ENCODE measurements at places on chromosomes 3 and 15.

- no peak for ATAC-seq
Measured at GRCh38 chr3:25604107-25604805, 60.5 kb downstream of the TOP2B start.

DNA sequence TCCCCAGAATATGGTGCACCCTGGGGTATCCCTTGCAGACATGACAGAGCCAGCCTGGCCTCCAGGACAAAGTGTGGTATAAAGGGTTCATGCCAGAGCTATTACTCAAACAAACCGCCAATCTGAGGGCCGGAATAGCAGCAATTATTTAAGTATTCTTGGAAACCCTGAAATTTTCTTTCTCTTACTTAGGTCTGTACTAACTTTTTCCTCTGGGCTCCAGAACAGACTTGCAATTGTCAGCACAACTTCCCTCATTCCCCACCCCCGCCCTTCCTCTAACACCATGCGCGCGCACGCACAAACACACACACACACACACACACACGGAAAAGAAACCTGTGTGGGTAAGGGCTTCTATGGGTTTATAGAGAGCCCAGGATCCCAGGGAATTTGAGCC, 56.3 kb downstream of the ISG20 start:
- ATAC-seq, result no peak

DNA sequence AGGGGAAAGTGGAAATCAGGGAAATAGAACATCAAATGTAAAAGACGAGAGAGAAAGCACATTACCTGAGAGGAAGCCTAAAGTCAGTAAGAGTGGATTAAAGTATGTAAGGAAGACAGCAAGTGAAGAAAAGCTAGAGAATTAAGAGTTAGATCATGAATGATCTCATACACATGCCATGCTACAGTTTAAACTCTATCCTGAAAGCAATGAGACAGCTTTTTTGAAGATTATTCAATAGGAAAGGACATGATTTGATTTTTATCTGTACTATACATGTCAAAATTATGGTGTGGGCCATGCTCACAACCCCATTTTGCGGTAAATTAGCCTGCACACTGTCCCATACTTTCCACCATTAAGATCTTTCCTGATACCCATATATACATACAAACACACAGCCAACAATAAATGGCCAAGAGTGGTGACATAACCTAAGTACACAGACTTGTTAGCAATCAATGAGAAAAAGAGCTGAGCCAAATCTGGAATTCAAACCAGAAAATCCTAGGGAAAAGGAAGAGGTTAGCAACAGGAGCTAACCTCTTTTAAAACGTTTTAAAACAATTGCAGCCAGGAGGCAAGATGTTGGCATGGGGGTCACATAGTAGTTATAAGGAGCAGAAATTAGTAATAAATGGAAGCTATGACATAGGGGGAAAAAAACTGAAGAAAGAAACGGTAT, 4.5 kb downstream of the MYO9A start:
- no peak for ATAC-seq

DNA sequence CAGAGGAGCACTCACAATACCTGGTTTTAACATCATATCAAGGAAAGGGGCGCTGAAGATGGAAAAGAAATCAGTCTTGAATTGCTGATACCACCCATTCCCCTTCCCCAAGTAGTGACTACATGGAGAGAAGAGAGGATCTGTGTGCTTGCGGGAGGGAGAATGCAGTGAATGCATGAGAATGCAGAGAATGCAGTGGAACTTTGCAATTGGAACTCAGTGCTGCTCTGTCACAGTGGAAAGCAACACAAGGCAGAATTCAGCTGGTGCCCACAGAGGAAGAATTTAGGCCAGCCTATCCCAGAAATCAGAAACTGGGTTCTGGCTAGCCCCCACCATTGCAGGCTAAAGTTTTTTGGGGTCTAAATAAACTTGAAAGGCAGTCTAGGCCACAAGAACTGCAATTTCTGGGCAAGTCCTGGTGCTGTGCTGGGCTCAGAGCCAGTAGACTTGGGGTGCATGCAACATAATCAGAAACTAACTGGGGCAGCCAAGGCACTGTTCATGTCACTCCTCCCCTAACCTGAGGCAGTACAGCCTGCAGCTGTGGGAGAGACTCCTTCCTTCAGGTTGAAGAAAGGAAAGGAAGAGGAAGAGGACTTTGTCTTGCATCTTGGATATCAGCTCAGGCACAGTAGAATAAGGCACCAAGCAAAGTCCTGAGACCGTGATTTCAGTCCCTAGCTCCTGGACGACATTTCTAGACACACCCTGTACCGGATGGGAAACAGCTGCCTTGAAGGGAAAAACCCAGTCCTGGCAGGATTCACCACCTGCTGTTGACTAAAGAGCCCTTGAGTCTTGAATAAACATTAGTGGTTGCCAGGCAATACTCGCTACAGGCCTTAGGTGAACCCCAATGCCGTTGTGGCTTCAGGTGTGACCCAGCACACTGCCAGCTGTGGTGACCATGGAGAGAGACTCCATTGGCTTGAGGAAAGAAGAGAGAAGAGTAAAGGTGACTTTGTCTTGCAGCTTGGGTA, 329.3 kb downstream of the TBL1XR1 start:
- ATAC-seq, result peak; percentile 98

GRCh38 chr15:95252404-95252803, 1021.0 kb downstream of the MCTP2 start:
- no peak for ATAC-seq

DNA sequence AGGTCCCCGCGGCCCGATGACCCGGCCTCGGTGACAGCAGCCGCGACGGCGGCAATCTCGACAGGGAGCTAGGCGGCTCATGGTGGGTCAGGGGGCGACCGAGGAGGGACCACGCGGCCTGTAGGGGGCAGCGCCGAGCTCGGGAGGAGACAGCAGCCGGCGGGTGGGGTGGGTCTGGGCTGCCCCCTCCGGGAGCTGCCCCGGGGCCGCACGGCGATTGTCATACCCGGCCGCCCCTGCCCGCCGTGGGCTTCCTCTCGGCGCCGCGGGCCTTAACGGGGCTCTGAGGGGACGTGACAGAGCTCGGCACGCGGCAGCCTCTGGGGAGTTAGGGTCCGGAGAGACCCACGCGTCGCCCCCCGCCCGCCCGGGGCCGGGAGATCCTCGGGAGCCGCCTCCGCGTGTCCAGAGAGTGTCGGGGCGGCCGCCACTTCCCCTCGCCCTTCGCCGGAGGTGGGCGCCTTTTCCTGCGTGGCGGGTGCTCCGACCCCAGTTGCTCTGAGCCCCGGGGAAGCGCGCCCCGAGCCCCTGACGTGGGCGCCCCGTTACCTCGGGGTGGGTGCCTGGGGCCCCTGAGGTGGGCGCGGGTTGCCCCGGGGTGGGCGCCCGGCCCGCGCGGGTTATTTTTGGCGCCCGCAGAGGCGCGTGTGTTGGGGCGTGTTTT, 539 bp upstream of the PLCL2 start:
- ATAC-seq, result peak; percentile 66

DNA sequence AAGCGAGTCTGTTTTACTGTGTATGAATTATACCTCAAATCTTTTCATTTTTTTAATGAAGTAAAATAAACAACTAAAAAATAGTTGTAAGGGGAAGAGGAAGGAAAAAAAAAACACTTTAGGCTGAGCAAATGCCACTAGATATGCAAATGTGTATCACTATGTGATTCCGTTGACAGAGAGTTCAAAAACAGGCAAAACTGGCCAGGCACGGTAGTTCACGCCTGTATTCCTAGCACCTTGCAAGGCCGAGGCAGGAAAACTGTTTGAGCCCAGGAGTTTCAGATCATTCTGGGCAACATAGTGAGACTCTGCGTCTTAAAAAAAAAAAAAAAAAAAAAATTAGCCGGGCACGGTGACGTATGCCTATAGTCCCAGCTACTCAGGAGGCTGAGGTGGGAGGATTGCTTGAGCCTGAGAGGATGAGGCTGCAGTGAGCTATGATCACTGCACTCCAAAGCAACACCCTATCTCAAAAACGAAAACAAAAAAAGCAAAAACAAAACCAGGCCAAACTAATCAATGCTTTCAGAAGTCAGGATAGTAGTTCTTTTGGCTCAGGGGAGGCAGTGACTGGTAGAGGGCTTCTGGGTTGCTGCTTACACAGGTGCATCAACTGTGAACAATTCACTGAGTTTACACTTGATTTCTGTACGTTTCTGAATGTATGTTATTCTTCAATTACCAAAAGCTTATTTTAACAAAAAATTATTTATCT, 7.4 kb downstream of the PRC1 start:
- ATAC-seq, result peak; percentile 63

DNA sequence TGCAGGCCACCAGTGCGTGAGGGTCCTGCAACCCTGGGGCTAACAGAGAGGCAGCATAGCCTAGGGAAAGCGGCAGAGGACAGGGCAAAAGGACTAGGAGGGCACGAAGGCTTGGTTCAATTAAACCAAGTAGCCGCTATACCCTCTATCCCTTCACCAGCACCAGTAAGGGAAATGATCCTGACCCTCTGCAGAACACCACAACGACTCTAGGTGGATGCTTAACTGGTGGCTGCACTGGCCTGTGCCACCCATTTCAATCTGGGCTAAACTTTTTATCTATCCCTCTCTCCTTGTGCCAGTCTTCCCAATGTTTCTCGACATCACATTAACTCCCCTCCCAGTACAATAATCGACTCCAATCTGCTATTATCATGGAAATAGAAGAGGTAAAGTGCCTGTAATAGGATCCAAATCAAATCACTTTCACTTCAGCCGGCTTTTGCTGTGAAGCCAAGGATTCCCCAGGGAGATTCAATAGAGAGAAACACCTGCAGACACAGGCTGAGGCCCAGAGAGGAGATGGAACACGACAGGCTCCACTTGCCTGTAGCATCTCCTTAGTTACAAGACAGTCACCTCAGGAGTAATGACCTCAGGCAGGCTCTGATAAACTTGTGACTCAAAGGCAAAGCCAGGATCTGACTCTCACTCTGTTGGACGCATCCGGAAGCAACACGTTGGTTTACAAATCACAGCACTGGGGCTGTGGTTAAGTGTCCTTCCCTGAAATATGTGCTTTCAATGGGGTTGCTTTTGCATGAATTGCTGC, 791.6 kb upstream of the ARRDC4 start:
- ATAC-seq, result no peak

DNA sequence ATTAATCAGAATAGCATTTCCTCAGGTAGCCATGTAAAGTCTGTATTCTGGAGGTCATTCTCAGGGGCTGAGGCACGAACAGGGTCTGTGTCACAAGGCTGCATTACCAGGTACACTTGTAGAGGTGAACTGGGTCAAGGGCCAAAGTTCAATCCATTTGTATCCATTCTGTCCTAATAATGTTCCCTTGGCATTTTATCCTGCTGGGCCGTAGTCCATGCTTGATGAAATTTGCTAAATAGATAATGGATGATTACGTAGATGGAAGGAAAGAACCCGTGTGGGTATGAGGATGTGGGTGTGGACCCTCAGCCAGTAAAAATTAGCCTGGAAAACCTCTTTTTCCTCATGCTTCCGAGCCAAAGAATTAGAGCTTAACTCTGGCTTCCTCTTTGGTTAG, 785.9 kb downstream of the GRM7 start:
- no peak for ATAC-seq

DNA sequence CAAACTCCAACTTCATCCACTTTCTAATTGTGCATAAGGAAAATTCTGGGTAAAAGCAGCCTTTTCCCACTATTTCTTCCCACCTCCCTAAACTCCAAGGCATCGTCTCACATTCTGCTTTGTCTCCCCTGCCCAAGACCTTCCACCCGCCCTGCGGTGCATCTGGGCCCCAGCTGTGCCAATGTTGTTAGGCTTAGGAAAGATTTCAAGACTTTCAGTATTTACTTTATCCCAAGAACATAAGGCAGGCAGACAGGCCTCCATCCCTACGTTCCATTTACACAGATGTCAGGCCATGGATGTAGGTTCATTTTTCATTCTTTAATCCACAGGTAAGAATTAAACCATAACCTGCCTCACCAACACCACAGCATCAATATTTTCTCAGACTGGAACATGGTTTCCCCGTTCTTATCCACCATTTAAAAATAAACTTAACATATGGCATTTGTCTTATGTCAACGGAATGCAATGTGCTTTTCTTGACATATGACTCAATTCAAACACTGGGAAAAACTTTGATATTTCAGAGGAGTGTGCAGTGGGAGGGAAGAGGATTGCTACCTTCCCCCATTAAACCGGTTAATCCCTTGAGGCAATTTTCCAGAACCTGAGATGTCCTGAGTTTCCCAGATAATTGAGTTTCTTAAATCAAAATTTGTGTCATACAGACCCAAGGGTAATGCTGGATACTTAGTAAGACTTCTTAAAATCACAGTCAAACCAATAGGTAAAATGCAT, 238.0 kb upstream of the LRIG1 start:
- no peak for ATAC-seq

DNA sequence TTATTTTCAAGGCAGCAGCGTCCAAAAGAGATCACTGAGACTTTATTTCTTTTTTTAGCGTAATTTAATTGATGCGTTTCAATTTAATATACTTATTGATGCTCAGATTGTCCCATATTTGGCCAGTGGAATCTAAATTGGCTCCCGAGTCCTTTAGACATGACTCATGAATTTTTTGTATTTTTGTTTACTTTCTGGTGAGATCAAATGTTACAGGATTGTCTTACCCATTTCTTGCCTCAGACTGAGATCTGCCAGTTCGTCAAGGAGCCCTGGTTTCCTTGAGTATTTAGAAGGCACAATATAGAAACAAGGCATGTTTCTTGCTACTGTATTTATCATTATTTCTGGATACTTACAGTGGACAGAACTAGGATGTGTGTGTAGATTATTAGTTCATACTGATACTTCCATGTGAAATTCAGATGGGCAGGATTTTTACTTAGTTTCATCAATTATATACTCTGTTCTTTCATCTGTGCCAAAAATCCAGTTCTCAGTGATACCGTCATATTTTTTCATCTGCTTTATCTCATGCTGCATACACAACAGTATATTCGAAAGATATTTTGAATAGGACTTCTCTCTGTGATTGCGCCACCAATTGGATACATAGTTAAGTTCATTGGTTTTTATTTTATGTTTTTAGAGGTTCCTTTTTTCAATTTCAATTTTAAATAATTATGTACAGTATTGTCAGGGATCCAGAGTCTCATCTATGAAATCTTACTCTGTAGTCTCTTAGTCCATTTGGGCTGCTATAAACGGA, 436.9 kb upstream of the C2CD4B start:
- ATAC-seq, result no peak

DNA sequence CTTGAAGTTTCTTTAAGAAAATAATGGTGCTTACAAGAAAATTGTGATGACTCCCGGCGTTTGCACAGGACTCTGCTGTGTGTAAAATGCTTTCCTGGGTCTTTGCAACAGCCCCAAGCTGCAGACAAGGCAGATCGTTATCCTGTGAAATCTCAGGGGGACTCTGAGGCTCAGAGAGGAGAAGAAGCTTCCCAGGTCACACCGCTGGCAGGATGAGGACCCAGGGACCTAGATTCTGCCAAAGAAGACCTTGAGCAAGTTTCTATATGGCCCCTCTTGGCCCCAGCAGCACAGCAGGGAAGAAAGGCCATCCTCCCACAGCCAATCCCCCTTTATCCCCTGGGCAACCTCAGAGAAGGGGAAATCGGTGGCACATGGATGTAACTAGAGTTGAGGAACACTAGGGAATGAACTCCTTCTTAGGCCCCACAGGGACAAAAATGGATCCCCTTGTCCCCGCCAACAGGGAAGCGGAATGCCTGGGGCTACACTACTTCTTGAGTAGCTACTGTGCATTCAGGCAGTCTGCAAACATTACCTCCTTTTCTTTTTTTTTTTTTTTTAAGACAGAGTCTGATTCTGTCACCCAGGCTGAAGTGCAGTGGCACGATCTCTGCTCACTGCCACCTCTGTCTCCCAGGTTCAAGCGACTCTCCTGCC, 72.8 kb downstream of the CPN2 start:
- ATAC-seq, result no peak

GRCh38 chr3:185726254-185726967, 98.4 kb downstream of the IGF2BP2 start:
- ATAC-seq, result no peak

GRCh38 chr3:12990306-12990705, 82.9 kb downstream of the IQSEC1 start:
- no peak for ATAC-seq

All from esophagus mucosa (tissue), 1 donor.